Activated CD8-positive, alpha-beta memory T cell treated with anti-CD3 and anti-CD28 coated beads, Interleukin-2, amount 10 ng/mL, durations not matched to agents 7 days and 5 days (primary cell): ENCODE measurements at places on chromosomes 5 and 9. TPM values are rescaled to one million over a fixed set of nuclear protein-coding genes. Genes with fewer than 3 reads are reported as not detected.

GRCh38 chr5:89572696-89573095, 689.7 kb upstream of the MEF2C start:
- DNase-seq, result no peak
- no peaks in the 10 kb centered on the region for H3K4me1 ChIP-seq
- no peaks in the 10 kb centered on the region for H3K36me3 ChIP-seq
- no peaks in the 10 kb centered on the region for H3K27me3 ChIP-seq

- no peak overlapping the region for H3K27ac ChIP-seq
- peak; percentile 77 for DNase-seq
- H3K36me3 ChIP-seq, result peaks cover 9% of the 10 kb centered on the region
- H3K4me1 ChIP-seq, result peaks cover 39% of the 10 kb centered on the region
- no peak overlapping the region for H3K4me3 ChIP-seq
- H3K27me3 ChIP-seq, result no peaks in the 10 kb centered on the region
Observed at GRCh38 chr9:112097712-112098688, 77.1 kb downstream of the SUSD1 start.

Gene C5orf58
- total RNA-seq, result not detected

DNA sequence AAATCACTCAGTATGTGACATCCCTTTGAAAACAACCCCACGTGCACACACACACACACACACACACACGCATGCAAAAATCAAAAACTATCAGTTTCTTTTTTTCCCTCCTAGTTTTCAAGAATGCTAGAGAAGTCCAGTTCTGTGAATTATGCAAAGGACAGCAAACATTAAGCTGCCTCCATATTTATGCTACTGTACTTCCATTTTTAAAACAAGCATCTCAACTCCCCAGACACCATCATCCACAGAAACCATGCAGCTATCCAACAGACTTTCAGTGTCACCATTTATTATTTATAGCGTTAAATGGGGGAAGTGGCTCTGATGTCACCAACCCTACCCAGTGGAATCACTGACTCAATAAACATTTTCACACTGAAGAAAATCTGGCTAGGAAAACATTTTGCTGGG, 1.6 kb downstream of the FBXW11 start:
- peak; percentile 53 for DNase-seq
- no peaks in the 10 kb centered on the region for H3K27me3 ChIP-seq
- H3K4me1 ChIP-seq, result peaks cover 51% of the 10 kb centered on the region
- peak overlapping the region; percentile 97 for H3K27ac ChIP-seq
- peaks cover 13% of the 10 kb centered on the region for H3K36me3 ChIP-seq

DNA sequence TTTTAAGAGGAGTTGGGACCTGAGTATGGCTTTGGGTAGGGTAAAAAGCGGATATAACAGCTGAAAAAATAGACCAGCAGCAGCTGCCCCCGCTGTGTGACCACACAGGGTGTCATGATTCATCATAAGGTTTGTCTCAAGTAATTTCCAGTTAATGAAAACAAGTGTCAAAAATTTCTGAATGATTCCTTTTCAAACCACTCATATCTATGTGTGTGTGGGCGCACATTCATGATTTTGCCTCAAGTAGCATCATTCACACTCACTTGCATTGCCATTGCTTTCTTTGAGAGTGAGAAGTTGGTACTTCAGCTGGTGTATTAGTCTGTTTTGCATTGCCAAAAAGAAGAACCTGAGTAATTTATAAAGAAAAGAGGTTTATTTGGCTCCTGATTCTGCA, 12.1 kb upstream of the TNFAIP8 start:
- H3K4me1 ChIP-seq, result peaks cover 91% of the 10 kb centered on the region
- DNase-seq, result peak; percentile 83
- H3K36me3 ChIP-seq, result peaks cover 47% of the 10 kb centered on the region
- no peaks in the 10 kb centered on the region for H3K27me3 ChIP-seq
- peak overlapping the region; percentile 95 for H3K27ac ChIP-seq

DNA sequence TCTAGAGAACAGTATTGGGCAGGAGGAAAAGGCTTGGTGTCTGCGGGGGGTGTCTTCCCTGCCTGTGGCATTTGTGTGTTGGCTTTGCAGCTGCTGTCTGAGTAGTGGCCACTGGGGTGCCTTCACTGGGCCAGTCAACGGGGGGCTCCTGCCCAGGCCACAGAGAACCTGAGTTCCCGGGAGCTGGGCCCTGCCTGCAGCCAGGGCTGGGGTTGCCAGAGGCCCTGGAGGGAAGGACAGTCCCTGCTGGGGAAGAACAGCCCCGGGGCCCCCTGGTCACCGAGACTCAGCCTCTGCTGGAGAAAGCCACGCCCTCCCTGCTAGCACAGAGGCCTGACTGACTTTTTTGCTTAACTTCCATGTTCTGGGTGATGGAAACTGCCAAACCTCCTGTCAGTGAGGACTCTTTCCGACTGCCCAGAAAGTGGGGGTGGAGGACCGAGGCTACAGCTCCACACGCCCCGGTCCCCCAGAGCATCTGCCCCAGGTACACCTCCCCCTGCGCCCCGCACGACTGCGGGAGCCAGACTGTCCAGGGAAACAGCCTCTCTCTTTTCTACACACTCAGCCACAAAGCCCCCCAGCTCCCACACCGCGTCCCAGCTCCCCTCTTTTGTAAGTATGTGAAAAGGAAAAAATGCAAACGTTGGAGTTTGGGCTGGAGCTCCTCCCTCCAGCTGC, 133.4 kb downstream of the DAB2IP start:
- H3K27me3 ChIP-seq, result peaks cover 22% of the 10 kb centered on the region
- DNase-seq, result no peak
- H3K27ac ChIP-seq, result no peak overlapping the region

DNA sequence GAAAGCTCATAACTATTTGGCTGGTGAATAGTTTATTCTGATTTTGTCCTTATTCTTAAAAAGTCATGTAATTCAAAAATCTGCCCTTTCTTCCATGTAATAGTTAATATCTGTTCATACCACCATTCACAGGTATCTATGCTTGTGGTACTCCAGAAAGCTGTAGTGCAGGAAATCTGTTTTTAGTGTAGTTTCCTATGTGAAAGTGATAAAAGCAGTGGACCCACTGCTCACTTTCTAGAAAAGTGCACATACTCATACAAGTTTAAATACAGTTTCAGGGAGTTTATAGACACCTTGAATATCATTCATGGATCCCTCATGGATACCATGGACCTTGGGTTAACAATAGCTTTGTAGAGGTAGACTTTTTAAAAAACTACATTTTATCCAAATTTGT, 20.2 kb downstream of the PBX3 start:
- no peak for DNase-seq
- H3K27me3 ChIP-seq, result no peaks in the 10 kb centered on the region
- no peak overlapping the region for H3K4me3 ChIP-seq
- no peak overlapping the region for H3K27ac ChIP-seq
- no peaks in the 10 kb centered on the region for H3K36me3 ChIP-seq

Gene SLC4A9
- total RNA-seq, result 0.07 TPM

DNA sequence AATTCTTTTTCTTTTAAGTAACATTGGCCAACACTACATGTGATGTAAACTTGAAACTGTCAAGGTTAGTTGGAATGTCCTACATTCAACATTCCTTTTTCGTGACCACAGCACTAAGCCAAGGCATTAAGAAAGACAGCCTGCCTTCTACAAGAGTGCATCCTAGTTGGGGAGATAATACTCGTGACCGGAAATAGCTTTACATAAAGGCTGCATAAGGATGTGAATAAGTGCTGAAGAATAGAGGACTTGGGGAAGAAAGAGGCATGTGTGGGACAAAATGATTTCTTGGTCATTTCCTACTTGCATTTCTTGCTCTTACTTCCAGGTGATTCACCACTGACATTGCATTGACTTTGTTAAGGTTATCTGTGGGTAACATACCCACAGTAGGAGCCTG, 282.0 kb downstream of the DMRT2 start:
- H3K27me3 ChIP-seq, result no peaks in the 10 kb centered on the region
- H3K36me3 ChIP-seq, result no peaks in the 10 kb centered on the region
- H3K4me1 ChIP-seq, result no peaks in the 10 kb centered on the region
- H3K4me3 ChIP-seq, result no peak overlapping the region
- no peak overlapping the region for H3K27ac ChIP-seq

DNA sequence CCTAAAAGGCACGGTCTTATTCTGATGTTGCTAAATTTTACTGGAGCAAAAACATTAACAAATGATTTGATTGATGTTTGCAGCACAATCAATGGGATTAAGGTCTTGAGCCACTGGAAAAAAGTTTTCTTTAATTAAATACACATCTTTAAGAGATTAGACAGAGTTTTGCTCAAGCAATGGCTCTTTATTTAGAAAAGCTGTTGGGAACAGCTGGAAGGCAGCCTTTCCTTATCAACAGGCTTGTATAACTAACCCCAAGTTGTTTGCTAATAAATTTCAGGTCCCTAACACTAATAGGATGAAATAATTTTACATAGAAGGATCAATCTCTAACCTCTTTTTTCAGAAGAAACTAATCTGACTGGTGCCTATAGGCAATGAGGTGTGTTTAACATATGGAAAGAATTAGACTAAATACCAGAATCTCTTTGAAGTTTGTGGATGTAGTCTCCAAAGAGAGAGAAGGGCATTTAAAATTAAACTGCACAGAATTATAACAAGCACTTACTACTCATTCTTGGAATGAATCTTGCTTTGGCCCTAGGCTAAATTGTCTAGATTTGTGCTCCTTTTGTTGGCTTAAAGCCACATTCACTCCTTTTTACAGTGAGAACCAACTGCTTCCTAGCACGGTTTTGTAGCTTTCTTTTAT, 67.3 kb upstream of the TNFAIP8 start:
- no peak for DNase-seq
- peak overlapping the region; percentile 92 for H3K27ac ChIP-seq
- H3K27me3 ChIP-seq, result no peaks in the 10 kb centered on the region
- peaks cover 87% of the 10 kb centered on the region for H3K4me1 ChIP-seq

- H3K36me3 ChIP-seq, result peaks cover 29% of the 10 kb centered on the region
- DNase-seq, result no peak
- no peak overlapping the region for H3K4me3 ChIP-seq
- no peak overlapping the region for H3K27ac ChIP-seq
Observed at GRCh38 chr5:40221255-40221654, 458.5 kb upstream of the PTGER4 start.

Gene TMEM171
- not detected for total RNA-seq

Gene FAM170A
- not detected for total RNA-seq

DNA sequence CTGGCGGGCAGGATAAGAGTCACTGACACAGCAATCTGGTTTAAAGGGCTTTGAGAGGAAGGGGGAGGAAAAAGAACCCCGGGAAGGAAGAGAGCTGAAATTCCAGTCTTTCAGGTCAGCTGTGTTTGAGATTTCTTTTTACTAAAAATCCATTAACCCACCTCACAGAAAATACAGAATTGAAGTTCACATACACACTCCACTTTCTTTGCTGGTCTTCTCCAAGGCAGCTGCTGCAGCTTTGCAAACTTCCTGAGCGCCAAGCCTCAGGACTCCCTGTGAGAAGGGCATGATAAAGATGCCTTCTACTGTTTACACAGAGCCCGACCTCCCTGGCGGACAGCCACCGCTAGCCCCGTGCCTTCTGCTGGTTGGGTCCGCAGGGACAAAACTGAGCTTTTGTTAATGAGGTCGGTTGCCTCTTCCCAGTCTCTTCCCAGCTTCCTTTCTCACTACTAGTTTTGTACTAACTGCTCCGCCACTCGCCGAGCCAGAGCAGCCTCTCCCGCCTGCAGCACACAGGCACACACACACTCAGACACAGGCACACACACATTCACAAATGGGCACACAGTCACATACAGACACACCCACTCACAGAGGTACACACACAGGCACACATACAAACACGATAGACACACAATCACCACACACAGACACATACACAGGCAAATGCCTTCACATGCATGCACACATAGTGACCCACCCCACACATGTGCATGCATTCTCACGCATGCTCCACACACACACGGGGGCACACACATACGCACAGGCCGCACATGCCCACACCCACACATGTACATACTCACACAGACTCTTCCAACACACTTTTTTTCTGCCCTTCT, at the start of gene FREM1:
TSS of gene FREM1 (minus strand) at position 468 of the 845 bp plus-strand sequence. CDS start 41,451 bp downstream, outside the sequence.
- no peak for DNase-seq
- H3K4me1 ChIP-seq, result no peaks in the 10 kb centered on the region
- H3K36me3 ChIP-seq, result no peaks in the 10 kb centered on the region
- H3K27me3 ChIP-seq, result no peaks in the 10 kb centered on the region
- H3K4me3 ChIP-seq, result no peak within 1 kb of the TSS

GRCh38 chr5:140205216-140205615, 30.2 kb downstream of the CYSTM1 start:
- DNase-seq, result no peak
- H3K27me3 ChIP-seq, result no peaks in the 10 kb centered on the region

Gene CBY3
- total RNA-seq, result 0.59 TPM

- H3K4me1 ChIP-seq, result no peaks in the 10 kb centered on the region
- H3K27me3 ChIP-seq, result no peaks in the 10 kb centered on the region
- no peak for DNase-seq
- H3K4me3 ChIP-seq, result no peak overlapping the region
- H3K27ac ChIP-seq, result no peak overlapping the region
Observed at GRCh38 chr5:113764382-113764781, 250.9 kb downstream of the YTHDC2 start.

DNA sequence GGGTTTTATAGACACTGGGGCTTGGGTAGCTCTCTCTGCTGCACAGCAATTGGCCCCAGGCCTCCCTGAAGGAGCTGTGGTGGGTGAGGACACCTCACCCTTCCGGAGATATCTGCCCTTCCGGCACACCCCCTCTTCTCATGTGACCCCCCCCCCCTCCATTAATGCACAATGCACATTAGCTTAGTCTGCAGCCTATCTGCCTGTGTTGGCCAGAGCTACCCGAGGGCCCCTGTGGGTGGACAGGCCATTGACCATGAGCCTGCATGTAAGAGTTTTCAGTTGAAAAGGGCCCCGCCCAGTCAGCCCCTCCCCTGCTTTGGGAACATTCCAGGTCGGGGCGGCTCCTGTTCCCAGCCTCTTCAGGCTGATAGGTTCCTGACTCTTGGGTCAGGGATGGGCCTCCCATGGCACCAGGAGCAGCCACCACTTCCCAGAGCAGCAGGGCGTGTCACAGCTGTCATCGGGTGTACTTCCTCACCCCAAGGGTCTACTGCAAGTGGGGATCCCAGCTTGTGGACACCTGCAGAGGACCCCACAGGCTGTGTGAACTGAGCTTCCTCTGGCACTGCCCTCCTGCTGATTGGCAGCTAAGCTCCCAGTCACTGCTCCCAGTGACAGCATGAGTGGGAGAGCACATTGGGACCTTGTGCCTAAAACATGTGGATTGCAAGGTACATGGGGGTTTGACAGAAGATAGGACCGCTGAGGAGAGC, 17.8 kb downstream of the PHF2 start:
- no peak overlapping the region for H3K4me3 ChIP-seq
- DNase-seq, result peak; percentile 19
- H3K4me1 ChIP-seq, result peaks cover 14% of the 10 kb centered on the region
- H3K36me3 ChIP-seq, result no peaks in the 10 kb centered on the region

- no peak for DNase-seq
- no peaks in the 10 kb centered on the region for H3K36me3 ChIP-seq
- peaks cover 37% of the 10 kb centered on the region for H3K27me3 ChIP-seq
- H3K4me3 ChIP-seq, result no peak overlapping the region
Observed at GRCh38 chr5:168850683-168851082, 271.5 kb upstream of the PANK3 start.
